Osteocyte (in vitro differentiated cells): ENCODE measurements at places on chromosomes 16 and 17. TPM values are rescaled to one million over a fixed set of nuclear protein-coding genes. Genes with fewer than 3 reads are reported as not detected.

MYH13 gene
- not detected in 2 replicates for total RNA-seq

NPIPB2 gene
- 14.0 and 19.7 TPM in 2 replicates for total RNA-seq

GRCh38 chr17:81189670-81190530 lies 23.9 kb upstream of the AATK start:
- H3K27ac ChIP-seq, result no peak overlapping the region
- H3K4me3 ChIP-seq, result no peak overlapping the region
- no peaks in the 10 kb centered on the region for H3K4me1 ChIP-seq
- peaks cover 2% of the 10 kb centered on the region for H3K36me3 ChIP-seq
- H3K27me3 ChIP-seq, result no peaks in the 10 kb centered on the region

PRSS36 gene
- total RNA-seq, result 0.67 and 0.76 TPM in 2 replicates

DNA sequence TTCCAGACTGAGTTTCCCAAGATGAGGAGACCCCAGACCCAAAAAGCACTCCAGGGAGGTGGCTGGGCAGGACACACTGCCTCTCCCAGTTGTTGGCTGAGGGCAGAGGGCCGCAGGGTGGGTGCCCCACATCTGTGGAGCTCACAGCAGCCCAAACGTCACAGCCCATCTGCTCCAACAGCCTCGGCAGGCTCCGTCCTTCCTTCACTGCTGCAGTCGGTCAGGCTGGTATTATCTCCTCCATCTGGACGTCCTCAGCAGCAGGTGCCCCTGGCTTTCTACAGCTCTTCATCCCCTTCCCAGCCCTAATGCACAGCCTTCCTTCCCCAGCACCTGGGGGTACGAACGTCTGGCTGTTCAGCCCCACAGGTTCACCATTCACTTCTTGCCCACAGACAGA lies 55.2 kb downstream of the PRMT7 start:
- no peak overlapping the region for H3K27ac ChIP-seq
- H3K36me3 ChIP-seq, result no peaks in the 10 kb centered on the region
- H3K4me3 ChIP-seq, result no peak overlapping the region
- no peaks in the 10 kb centered on the region for H3K27me3 ChIP-seq
- peaks cover 3% of the 10 kb centered on the region for H3K4me1 ChIP-seq

DNA sequence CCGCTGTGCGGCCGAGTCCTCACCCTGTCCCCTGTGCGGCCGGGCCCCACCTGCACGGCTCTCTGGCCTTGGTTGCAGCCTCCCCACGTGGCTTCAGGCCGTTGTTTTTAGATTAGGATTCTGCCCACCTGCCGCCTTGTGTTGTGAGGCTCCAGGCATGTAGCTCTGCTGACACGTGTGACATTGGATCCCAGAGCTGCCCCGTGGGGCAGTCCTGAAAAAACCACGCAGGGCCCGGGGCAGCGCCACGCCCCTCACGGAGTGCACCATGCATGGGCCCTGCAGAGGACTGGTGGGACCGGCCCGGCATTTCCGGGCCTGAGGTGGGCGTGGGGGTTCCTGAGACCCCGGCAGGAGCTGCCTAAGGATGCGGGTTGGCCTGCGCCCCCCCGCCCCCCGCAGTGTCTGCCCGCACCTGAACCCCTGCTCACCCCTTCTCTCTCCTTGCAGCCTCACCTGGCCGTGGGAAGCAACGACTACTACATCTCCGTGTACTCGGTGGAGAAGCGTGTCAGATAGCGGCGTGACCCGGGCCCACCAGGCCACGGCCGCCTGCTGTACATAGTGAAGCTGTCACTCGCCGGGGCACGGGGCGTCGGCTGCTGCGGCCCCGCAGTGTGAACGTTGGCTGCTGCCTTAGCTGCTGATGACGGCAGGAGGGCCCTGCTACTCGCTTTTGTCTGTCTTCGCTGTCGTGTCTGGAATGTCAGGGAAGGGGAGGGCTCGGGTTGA lies 27.7 kb upstream of the CHMP6 start:
- no peak overlapping the region for H3K27ac ChIP-seq
- H3K4me3 ChIP-seq, result no peak overlapping the region
- H3K27me3 ChIP-seq, result no peaks in the 10 kb centered on the region
- H3K4me1 ChIP-seq, result peaks cover 45% of the 10 kb centered on the region
- no peak for DNase-seq

CACNG4 gene
- 5.6 TPM in 2 replicates for total RNA-seq

DNA sequence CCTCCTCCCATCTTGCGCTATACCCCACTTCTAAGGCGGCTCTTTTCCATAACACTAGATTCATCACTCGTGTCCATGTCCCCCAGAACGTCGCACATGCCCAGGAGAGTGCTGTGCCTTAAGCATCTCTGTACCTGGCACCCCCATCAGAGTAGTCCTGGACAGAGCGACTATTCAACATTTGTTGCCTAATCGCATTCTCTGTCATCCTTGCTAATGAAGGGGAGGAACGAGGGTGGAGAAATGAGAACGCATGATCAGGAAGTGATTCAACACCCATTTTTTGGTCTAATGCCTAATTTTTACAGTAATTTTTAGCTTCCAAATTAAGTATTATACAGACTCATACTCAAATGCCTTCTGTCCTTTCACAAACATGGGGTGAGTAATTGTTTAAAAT lies 53.2 kb downstream of the SLC39A11 start:
- DNase-seq, result no peak
- peaks cover 25% of the 10 kb centered on the region for H3K4me1 ChIP-seq
- no peaks in the 10 kb centered on the region for H3K27me3 ChIP-seq

LASP1 gene
- 402 and 409 TPM in 2 replicates for total RNA-seq
